Kidney tubule cell (primary cell): ENCODE measurements at places on chromosomes 3 and 15.
A peak's percentile ranks its signal among the peaks of the same experiment; 100 is the strongest.

GRCh38 chr15:34133511-34133910, 31.6 kb downstream of the PGBD4 start:
- no peak for DNase-seq

DNA sequence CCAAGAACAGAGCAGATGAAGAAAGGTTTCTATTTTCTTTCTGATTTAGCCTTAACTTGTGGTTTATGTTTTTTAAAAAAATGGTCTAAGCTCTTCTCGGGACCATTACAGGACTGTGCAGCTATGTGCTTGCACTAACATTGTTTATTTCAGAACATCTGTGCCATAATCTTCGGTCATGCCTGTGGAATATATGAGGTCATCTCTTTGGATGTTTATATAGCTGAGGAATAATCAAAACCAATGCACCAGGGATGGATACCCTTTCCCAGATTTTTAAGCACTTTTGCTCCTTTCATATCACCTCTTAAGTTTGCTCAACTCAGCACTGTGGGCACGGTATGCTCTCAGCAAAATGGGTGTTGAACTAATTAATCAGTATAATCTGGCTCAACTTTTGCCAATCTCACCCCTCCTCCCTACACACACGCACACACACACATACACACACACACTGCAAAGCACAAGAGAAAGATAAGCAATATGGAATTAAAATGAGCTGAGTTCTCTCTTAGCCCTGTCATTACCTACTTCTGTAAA, 268.5 kb upstream of the TMC3 start:
- DNase-seq = no peak

DNA sequence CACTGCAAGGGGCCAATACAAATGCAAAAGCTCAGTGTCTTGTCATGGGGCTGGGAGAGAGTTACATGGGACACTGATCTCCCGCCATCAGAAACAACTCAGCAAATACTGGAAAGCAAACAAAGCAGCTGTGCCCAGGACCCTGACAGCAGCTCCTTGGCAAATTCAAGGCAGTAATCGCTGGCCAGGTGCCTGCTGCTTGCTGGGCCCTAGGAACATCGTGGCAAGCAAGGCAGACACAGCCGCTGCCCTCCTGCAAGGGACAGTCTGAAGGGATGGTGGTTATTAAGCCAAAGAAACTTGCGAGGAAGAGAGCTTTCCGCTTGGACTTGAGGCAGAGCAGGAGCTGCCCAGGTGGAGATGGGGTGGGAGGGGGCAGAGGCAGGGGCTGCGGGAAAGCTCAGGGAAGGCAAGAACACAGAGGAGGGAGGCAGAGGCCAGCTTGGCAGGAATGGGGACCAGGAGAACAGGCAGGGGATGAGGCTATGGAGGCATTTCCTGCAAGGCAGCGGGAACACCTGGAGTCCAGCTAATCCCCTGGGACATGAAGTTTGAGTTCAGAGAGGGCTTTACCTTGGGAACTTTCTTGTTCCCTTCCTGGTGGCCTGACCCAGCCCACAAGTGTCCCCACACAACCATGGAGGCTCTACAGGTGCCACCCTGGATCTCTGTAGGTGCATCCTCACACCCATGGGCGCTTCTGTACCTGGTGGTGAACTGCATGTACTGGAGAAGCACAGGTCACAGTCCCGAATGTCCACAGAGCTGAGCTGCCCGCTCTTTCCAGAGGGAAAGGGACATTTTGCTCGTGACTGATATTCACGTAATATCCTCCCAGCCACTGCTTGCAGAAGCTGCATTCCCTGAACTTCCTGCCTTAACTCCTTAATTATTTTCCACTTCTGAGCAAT, 78.7 kb upstream of the ATP2B2 start:
- DNase-seq = no peak

DNA sequence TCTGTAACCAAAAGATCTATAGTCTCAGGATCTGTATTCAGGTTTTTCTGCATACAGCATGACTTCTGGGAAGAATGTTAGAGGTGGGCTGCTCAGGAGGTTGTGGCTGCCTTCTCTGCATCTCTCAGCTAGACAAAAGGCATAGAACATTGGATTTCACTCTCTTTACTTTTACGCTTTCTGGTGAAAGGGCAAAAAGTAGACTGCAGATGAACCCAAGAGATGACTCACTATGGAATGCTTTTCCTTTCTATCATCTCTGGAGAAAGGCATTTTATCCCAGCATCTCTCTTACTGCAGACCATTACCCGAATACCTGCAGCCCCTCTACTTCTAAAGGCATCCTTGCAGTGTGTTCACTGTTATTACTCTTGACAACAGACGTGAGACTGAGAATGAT, 222.2 kb downstream of the WNT5A start:
- no peak for DNase-seq

- DNase-seq = no peak
These were observed 93.9 kb upstream of the RPL32 start for GRCh38 chr3:12935023-12935860.

DNA sequence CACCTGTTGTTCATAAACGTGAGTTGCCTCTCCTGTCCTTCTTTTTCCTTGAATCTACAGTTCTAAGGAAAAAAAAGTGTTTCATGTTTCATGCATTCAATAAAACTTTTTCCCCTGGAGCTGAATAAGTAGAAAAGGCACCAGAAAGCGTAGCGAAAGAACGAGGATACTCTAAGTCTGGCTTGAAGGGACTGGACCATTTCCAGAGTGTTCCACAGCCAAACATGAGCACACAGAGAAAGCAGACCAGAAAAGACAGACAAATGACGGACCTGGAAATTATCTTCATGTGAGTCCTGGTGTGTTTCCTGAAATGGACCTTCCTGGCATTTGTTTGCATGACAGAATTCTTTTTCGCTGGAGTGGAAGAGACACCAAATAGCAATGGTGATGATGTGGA, 204.7 kb downstream of the SV2B start:
- DNase-seq = no peak

DNA sequence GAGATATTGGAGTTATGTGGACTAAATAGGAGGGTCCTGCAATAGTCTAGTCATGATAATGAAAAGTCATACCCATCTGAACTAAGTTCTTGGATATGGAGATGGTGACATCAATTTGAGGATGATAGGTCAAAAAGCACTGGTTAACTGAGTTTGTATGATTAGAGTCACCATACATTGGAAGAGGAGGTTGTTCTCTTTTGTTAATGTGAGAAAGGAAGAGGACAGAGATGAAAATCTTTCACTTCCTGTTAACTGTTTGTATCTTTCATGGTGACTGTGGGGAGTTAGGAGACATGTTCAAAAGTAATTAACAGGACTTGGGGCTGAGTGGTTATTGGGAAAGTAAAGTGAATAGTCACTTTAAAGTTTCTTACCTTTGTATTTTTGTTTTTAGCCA, 11.1 kb downstream of the TMEM62 start:
- no peak for DNase-seq

- peak; percentile 39 for DNase-seq
These were observed 14.2 kb upstream of the SLC6A6 start for GRCh38 chr3:14388201-14388600.

- peak; percentile 64 for DNase-seq
These were observed 44.4 kb downstream of the AQP9 start for GRCh38 chr15:58182460-58183163.

GRCh38 chr3:38992117-38992760, 59.5 kb downstream of the SCN11A start:
- DNase-seq = peak; percentile 80

GRCh38 chr3:7290077-7290825, 429.3 kb downstream of the GRM7 start:
- no peak for DNase-seq

- no peak for DNase-seq
These were observed 42.3 kb downstream of the TM4SF18 start for GRCh38 chr3:149291178-149291577.

DNA sequence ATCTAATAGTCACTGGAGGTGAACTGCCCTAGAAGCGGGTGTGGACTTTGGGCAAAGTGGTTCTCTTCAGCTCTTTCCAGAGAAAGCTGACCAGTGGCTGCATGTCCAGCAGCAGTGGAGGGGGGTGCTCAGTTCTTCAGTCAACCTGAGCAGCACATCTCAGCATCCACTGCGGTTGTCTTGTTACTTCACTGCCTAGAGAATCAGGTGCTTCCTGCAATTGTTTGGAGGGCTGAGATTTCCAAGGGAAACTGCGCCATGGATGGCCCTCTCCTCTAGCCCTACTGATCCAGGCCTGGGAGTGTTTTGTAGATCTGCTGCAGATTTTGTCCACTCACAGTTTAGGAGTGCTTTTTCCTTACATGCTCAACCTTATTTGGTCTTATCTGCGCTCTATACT, 65.6 kb upstream of the CFAP161 start:
- no peak for DNase-seq

- DNase-seq = no peak
These were observed 88.6 kb downstream of the LRIG1 start for GRCh38 chr3:66411961-66412887.

DNA sequence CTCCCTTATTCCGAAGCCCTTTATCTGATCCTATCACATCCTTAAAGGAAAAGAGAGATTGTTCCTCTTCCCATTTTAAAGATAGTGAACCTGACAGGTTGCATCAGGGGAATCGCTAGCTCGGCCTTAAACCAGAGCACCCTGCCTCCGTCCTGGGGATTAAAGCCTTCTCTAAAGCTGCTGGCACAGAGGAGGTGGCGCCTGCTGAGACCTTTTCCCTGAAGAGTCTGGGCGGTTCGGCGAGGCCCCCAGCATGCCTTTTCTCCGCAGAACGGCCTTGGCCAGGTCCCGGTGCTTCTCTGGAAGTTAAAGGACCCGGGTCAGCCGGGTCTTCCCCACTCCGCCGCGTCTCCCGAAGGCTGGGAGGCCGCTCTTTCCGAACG, 593 bp downstream of the FAM219B start:
- DNase-seq = peak; percentile 37

- peak; percentile 76 for DNase-seq
These were observed 878 bp downstream of the DYNC1LI1 start for GRCh38 chr3:32569540-32570420.

GRCh38 chr3:54771050-54771449, 156.8 kb downstream of the LRTM1 start:
- DNase-seq = no peak

DNA sequence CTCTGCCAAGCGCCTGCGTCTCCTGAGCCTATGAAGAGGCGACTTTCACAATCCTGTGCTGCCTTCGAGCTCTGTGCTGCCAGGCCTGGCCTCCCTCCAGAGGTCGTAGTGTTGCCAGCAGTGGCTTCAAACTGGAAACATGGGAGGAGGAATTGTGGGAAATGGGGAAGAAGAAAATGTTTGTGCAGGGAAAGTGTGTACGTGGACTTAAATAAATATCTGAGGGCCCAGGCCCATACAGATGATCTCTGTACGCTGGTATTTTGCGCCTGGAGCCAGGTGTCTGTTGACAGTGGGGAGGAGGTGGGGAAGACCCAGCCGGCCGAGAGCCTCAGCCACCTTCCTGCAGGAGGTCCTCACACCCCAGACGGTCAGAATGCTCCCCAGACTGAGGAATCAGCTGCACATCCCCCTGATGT, 44.6 kb downstream of the ZBTB38 start:
- no peak for DNase-seq

- DNase-seq = no peak
These were observed 59.8 kb downstream of the PDIA5 start for GRCh38 chr3:123126653-123127052.

GRCh38 chr3:126288314-126288713, 68.9 kb downstream of the KLF15 start:
- no peak for DNase-seq
